ENCODE measurements at places on chromosomes 3 and 15.

DNA sequence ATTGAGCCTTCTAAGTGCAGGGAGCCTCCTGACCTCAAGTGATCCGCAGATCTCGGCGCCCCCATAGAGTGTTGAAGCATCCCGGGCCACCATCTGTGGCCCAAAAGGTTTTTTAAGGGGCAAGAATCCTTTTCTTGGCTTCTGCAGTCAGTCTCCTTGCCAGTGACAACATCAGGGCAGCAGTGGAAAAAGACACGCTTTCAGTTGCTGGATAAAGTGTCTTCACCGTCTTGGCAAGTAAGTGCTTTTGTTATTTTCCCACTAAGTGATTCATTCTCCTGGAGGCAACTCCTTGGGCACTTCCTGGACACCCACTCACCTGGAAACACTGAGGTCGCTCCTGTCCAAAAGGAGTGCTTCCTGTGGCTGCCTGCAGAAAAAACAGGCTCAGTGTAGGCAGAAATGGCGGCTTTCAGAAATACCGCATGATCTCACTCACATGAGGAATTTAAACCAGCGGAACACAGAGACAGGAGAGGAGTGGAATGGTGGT lies 71.7 kb upstream of the ABHD2 start:
- no peak for DNase-seq

DNA sequence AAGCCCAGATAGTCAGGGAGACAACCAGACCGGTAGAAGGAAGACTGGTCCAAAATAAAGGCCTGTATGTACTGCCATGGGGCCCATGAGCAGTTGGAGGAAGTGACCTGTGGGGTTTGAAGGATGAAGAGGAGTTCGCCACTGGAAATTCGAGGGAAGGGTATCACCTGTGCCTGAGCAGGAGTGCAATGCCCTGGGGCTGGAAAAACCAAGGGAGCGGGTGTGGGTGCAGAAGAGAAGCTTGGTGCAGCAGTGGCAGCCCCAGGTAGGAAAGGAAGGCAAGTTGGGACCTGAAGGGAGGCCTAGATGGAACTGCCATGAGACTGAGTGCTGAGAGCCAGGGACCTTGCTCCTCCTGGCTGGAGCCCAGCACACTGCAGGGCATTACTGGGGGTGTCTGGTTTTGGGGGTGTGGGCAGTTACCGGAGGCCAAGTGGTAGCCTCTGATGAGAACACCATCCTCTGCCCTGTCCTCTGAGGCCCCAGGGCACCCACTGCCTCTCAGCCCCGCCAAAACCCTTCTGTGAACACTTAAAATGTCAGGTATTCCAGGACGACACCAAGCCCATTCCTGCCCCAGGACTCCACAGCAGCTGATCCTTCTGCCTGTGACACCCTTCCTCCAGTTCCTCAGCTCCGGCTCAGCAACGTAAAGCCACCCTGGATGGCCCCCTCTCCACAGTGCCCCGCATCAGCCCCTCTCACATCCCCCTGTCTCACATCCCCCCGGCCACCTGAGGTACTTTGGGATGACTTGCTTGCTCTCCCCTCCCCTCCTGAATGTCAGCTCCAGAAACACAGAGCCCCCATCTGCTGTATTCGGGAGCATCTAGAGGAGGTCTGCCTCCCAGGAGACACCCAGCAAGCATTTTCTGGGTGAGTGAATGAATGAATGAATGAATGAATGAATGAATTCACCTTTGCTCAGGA lies 42.9 kb downstream of the WNT7A start:
- no peak for DNase-seq

DNA sequence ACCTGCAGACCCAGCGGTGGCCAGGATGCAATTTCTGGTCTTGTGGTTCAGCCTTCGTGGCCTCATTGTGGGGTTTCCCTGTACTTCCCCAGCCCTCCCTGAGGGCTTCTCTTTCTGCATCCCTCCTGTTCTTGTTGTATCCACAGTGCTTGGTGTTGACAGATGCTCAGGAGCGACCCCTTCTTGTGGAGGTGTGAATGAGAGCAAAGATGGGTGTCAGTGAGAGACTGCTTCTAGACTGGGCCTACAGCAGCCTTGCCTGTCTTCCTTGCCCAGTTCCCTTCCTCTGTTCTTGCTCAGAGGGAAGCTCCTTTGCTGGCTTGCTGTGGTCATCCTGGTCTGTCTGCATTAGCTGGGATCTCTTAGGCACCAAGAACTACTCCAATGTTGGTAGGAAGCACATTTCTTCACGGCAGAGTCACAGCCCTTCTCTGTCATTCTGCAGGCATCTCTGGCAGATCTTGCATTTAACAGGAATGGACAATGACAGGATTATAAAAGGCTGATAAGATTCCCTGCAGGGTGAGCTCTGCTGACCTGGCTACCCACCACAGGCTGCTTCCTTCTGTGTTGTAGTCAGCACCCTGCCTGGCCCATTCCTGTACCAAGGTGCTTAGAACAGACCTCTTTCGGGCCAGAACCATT lies 317.8 kb upstream of the C2CD4B start:
- DNase-seq: no peak

- DNase-seq: no peak
Measured at GRCh38 chr3:1421577-1421976, 328.8 kb downstream of the CNTN6 start.

GRCh38 chr15:64112073-64112772 lies 16.4 kb downstream of the SNX1 start:
- no peak for DNase-seq

- DNase-seq: no peak
Measured at GRCh38 chr15:59953392-59953883, 50.7 kb upstream of the FOXB1 start.

- DNase-seq: no peak
Measured at GRCh38 chr3:197376735-197377555, 78.5 kb upstream of the DLG1 start.

- DNase-seq: no peak
Measured at GRCh38 chr3:41673650-41674049, 288.3 kb downstream of the ULK4 start.

DNA sequence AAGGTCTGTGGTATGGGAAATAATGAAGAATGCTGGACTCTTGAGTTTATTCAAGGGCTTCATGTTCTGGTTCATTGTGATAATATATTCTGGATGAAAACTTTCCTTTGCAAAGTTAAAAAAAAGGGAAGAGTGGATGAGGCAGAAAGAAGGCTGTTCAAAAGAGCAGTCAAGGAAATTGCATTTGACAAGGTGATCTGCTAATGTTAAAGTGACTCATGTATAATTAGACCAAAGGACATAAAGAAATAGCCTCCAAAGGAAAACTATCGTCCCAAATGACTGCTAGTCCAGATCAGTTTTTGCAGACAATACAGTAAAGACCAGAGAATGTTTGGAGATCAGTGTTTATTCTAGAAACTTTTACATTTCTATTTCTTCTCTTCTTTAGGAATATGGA lies 9.8 kb downstream of the TMEM108 start:
- DNase-seq: no peak

DNA sequence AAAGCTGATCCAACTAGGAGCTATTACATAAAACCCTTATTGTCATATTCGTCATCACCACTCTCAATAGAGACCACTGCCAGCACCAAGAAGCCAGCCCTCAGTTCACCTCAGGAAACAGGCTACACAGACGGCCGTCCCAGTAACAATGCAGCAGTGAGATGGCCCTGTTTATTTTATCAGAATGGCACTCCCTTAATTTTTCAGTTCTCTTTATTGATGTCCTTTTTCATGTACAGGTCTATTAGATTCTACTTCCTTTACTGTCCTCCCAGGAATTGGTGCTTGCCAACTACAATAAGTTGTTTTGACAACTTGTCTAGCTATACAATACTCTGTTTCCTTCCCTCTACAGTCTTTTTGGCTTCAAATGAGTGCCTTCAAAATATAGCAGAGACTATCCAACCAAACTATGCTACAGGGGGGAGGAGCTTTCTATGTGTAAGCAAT lies 272.5 kb downstream of the ZBTB20 start:
- no peak for DNase-seq

- DNase-seq: no peak
Measured at GRCh38 chr15:39873978-39874377, 46.1 kb downstream of the GPR176 start.

Measured in stimulated activated CD8-positive, alpha-beta memory T cell treated with anti-CD3 and anti-CD28 coated beads, Interleukin-7, amount 100 ng/mL, for 1 hour (primary cell).